Mesendoderm (in vitro differentiated cells): ENCODE measurements at places on chromosomes 3 and 15.
A peak's percentile ranks its signal among the peaks of the same experiment; 100 is the strongest.

GRCh38 chr3:38067508-38068233 lies 28.7 kb downstream of the DLEC1 start:
- H3K4me3 ChIP-seq, result no peak overlapping the region
- H3K36me3 ChIP-seq, result no peaks in the 10 kb centered on the region
- no peak overlapping the region for H3K27ac ChIP-seq
- no peaks in the 10 kb centered on the region for H3K4me1 ChIP-seq
- H3K27me3 ChIP-seq, result no peaks in the 10 kb centered on the region
- no peak for DNase-seq

DNA sequence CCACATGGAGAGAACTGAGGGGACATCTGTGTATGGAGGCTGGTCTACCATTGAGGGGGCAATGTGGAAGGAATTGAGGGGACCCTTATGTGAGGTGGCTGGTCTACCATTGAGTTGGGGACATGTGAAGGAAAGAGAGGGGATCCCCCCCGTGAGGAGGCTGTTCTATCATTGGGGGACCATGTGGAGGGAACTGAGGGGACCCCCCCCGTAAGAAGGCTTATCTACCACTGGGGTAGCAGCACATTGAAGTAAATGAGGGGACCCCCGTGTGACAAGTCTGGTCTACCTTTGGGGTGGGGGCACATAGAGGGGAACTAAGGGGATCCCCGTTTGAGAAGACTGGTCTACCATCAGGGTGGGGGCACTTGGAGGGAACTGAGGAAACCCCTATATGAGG lies 158.0 kb downstream of the FBLN2 start:
- H3K4me1 ChIP-seq, result no peaks in the 10 kb centered on the region
- no peak overlapping the region for H3K27ac ChIP-seq

GRCh38 chr3:138861798-138862197 lies 27.1 kb upstream of the PIK3CB start:
- H3K4me1 ChIP-seq, result peaks cover 19% of the 10 kb centered on the region
- peak; percentile 78 for DNase-seq
- peak overlapping the region; percentile 77 for H3K27ac ChIP-seq
- H3K27me3 ChIP-seq, result no peaks in the 10 kb centered on the region
- no peak overlapping the region for H3K4me3 ChIP-seq

DNA sequence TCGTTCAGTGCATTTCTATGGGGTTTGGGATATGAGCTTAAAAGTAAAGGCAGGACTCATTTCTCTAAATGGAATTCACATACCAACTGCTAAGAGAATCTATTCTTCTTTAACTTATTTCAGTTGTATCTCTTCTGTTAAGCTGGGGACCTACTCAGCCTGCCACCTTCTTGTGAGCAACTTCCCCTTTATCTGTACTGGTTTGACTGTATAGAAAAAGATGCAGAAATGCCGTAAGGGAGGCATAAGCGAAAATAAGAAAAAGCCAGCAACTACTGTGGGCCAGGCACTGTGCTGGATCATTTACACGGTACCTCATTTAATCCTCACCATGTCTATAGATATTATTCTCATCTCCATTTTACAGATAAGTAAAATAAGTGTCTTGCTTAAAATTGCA lies 38.4 kb downstream of the RBMS3 start:
- no peak for DNase-seq
- no peaks in the 10 kb centered on the region for H3K27me3 ChIP-seq
- H3K36me3 ChIP-seq, result no peaks in the 10 kb centered on the region
- H3K4me3 ChIP-seq, result no peak overlapping the region

GRCh38 chr3:57982561-57983243 lies 25.5 kb upstream of the FLNB start:
- H3K27ac ChIP-seq, result no peak overlapping the region
- H3K4me1 ChIP-seq, result peaks cover 7% of the 10 kb centered on the region
- no peak overlapping the region for H3K4me3 ChIP-seq
- no peaks in the 10 kb centered on the region for H3K36me3 ChIP-seq

DNA sequence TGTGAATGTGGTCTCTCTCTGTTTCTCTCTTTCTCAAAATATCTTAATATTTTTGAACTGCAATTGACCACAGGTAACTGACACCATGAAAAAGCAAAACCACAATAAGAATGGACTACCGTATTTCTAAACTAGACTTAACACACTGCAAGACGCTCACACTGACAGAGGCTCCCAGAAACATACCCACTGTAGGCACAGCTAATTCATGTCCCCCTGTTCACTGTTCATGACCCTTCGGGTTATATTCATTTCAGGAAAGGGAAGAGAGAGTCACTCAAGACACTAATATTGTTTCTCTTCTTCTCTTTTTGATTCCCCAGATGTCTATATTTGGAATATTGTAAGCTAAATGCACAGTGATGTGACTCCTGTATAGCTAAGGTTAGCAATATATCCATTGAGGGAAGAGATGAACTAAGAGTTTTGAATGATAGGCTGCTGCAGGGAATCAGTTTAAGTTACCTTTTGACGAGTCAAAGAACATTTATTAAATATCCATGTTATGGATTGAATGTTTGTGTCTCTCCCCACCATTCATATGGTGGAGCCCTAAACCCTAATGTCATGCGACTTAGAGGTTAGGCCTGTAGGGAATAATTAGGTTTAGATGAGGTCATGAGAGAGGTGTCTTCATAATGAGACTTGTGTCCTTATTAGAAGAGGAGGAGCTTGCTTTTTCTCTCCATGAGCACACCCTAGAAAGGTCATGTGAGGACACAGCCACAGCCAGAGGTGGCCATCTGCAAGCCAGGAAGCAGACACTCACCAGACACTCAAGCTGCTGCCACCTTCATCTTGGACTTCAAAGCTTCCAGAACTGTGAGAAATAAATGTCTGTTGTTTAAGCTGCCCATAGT lies 216.6 kb upstream of the GRM7 start:
- H3K4me3 ChIP-seq, result no peak overlapping the region
- no peak overlapping the region for H3K27ac ChIP-seq
- H3K27me3 ChIP-seq, result no peaks in the 10 kb centered on the region
- no peaks in the 10 kb centered on the region for H3K36me3 ChIP-seq

- H3K27me3 ChIP-seq, result no peaks in the 10 kb centered on the region
- no peak overlapping the region for H3K27ac ChIP-seq
- H3K4me1 ChIP-seq, result peaks cover 3% of the 10 kb centered on the region
- H3K36me3 ChIP-seq, result peaks cover 2% of the 10 kb centered on the region
- no peak for DNase-seq
Measured at GRCh38 chr15:90959894-90960293, 5.2 kb downstream of the RCCD1 start.

DNA sequence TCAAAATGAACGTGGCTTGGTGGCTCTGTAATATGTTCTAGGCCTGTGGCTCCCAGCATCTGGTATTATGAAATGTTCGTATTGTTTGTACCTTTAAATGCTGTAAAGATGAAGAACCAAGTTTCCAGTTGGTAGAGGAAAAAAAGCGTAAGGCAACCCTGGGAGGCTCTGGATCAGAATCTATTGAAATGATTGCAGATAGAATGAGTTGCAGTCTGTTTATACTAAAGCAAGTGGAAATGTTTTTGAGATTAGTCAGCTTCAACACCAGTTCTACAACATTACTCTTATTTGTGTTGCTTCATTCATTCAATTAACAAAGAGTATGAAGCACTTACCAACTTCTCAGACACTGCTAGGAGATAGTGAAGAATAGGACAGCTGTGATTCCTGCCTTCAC lies 5.3 kb downstream of the ARL6IP5 start:
- H3K4me3 ChIP-seq, result no peak overlapping the region
- no peaks in the 10 kb centered on the region for H3K36me3 ChIP-seq
- H3K27ac ChIP-seq, result no peak overlapping the region
- peak; percentile 25 for DNase-seq

GRCh38 chr3:152252755-152253154 lies 16.0 kb upstream of the MBNL1 start:
- no peak for DNase-seq
- H3K27me3 ChIP-seq, result peaks cover 5% of the 10 kb centered on the region
- no peaks in the 10 kb centered on the region for H3K4me1 ChIP-seq
